ENCODE measurements at places on chromosomes 1 and 21.

DNA sequence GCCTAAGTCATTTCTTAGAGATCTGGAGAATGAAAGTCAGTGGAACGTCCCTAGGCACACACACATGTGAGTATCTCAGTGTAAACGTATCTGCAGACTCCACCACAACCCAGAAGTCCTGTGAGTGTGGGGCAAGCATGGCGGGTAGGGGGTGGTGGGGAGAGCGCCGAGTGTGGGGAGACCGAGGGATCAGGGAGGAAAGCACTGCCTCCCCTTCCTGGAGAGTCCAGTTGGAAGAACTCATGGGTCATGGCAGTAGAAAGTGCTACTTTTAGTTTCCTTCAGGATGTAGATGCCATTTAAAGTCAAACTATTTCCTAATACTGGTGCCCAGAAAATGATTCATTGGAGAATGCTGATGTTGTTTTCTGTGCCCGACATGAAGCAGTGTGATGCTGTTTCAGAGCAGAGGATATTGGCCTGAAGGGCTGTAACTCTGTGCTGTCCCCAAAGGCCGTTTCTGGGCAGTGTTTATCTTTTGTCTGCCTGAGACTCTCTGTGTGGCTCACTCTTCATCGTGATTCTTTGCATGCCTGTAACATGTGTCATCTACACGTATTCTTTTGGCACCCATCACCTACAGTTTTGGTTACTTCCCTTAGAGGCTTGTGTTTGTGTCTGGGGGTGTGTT, 45.7 kb upstream of the TSPAN2 start:
- DNase-seq: no peak

DNA sequence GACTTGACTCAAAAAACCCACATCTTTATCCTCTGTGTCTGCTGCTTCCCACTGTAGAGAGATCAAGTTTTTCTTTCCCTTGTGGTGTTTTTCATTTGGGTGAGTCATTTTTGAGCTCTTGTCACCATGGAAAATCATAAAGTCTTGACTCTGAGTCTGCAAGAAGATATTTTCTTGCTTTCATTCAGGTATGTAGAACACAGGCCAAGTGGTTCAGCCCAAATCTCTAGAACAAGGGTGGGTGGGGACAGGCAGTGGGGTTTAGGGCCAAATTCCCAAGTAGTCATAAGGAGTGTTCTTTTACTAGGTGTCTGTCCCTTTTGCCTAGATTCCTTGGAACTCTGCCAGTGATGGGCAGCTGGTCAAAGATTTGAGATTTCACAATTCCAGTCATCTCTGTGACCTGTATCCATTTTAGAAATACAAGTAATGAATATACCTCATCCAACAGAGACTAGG, 21.5 kb upstream of the ARHGAP29 start:
- no peak for DNase-seq

GRCh38 chr1:195962051-195962450, 646.2 kb downstream of the KCNT2 start:
- no peak for DNase-seq

DNA sequence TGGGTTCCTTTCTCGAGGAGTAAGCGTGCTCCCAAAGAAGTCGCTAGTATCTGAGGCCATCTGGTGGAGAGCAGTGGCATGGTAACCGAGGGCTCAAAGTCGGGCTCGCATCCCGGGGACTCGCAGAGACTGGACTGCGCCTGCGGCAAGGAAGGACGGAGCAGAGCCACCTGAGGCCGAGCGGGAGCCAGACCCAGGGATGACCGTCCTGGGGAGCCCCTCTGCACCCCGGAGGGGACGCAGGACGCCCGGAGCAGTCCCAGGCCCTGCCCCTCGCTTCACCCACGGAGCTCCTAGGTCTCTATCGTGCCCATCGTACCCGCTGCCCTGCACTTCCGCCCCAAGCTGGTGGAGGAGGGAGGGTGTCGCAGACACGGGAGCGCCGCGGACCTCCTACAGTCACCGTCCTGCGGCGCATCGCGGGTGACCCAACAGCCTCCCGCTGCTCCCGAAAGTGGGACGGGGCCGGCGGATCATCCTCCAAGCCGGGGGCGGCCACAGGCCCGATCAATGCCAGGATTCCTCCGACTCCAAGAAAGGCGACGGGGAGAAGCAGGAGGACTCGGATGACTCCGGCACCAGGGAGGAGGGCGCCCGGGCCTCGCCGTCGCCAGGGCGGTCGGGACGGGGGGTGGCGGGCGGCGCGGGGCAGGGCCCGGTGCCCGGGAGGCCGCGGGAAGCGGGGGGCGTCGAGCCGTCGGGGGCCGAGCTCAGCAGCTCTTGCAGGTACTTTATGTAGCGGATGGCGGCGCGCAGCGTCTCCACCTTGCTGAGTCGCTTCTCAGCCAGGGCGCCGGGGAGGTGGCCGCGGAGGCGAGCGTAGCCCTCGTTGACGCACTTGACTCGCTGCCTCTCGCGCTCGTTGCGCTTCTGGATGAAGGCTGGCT, 2.3 kb upstream of the CACNA1S start:
- peak; percentile 85 for DNase-seq

DNA sequence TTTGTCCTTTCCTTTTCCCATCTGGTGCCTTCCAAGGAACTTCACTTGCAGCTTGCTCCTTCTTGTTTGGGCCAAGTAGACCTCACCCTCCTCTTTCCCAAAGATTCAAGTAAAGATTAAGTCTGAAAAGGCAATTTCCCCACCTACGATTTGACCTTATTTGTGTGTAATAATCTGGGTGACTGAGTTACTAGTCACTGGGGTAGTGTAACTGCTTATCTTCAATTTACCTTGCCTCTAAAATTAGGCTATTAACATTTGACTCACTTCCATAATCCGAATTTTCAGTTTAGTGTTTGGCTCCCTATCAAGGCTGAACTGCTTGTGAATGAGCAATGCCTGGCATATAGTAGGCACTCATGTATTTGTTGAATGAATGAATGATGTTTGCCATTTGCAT, 59.6 kb downstream of the PLA2G4A start:
- no peak for DNase-seq

GRCh38 chr1:222167896-222168295, 380.0 kb downstream of the HHIPL2 start:
- no peak for DNase-seq

GRCh38 chr1:109634292-109634691, 14.7 kb downstream of the AMPD2 start:
- DNase-seq: no peak

DNA sequence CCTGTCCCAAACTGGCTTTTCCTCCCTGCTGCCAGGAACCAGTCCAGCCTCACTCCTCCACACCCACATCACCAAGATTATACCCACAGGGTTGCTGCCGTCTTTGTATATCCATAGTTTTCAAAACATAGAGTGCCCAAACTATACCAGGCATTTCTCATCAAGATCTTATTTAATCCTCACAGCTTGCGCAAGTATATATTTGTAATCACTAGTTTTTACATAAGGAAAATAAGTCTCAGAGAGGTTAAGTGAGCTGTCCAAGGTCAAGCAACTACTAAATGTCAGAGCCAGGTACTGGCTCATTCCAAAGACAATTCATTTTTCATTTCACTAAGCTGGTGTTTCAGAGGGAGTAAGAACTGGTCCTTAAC, 34.9 kb upstream of the ZNF362 start:
- DNase-seq: no peak

DNA sequence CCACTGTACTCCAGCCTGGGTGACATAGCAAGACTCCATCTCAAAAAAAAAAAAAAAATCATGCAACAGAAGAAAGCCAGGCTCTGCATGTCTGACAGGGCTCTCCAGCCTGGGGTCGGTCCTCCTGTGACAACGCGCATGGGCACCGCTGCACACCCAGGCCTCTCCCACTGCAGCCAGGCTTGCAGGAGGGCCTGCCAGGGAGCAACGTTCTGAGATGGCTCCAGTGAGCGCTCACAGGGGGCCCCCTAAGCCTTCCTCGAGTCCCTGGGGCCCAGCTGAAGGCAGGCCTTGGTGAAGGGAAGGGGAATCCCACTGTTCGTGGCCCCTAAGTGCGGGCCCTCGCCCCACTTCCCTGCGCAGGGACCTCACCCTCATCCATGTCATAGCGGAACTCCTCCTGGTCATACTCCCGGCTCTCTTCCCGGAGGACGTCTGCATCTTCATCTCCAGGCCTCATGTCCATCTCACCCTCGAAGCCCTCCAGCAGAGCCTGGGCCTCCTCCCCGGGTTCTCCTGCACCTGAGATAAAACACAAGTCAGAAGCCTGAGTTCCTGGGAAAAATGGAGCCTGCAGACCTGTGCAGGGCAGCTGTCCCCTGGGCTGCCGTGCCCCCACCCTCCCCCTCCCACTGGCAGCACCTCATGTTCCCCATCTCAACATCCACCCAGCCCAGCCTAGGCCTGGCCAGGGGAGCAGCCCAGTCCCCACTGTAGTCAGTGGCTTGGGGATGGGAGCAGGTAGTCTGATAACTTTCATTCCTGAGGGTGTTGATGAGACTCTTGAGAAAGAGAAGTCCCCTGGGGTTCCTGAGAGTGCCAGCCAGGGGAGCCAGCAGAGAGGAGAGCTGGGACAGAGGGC, 20.3 kb downstream of the RSPH1 start:
- DNase-seq: no peak

GRCh38 chr1:6507037-6507428, 15.6 kb upstream of the PLEKHG5 start:
- no peak for DNase-seq

DNA sequence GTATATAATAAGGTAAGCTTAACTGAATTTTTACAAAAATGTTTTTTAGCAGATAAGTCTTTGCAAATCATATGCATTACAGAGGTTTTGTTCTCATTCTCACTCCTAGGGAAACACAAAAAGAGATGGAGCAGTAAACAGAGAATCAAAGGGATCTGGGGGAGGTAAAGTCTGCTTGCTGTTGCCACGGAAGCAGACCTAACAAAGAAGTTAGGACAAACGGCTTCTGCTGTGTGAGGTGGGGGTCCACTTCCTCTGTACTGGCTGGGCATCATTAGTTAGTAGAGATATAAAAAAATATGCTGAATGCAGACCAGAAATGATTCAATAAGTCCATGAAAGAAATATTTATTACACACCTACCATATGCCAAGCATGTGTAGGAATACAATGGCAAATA, 34.2 kb downstream of the GJA5 start:
- DNase-seq: no peak

- DNase-seq: no peak
These were observed 109.8 kb downstream of the PATJ start for GRCh38 chr1:61851849-61852669.

DNA sequence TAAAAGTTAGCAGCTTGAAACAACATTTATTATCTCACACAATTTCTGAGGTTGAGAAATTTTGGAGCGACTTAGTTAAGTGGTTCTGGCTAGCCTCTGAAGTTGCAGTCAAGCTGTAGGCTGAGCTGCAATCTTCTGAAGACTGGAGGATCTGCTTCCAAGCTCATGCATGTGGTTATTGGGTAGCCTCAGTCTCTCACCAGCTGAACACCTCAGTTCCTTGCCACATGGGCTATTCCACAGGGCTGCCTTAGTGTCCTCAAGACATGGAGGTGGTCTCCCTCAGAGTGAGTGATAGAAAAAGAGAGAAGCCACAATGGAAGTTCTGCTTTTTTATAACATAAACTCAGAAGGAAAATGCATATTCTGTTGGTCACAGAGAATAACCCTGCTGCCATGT, 92.0 kb upstream of the CAMK1G start:
- DNase-seq: no peak

- DNase-seq: peak; percentile 72
These were observed 25.0 kb downstream of the CRYAA start for GRCh38 chr21:43193651-43194302.

- no peak for DNase-seq
These were observed 23.2 kb upstream of the TMEM222 start for GRCh38 chr1:27298632-27299384.

DNA sequence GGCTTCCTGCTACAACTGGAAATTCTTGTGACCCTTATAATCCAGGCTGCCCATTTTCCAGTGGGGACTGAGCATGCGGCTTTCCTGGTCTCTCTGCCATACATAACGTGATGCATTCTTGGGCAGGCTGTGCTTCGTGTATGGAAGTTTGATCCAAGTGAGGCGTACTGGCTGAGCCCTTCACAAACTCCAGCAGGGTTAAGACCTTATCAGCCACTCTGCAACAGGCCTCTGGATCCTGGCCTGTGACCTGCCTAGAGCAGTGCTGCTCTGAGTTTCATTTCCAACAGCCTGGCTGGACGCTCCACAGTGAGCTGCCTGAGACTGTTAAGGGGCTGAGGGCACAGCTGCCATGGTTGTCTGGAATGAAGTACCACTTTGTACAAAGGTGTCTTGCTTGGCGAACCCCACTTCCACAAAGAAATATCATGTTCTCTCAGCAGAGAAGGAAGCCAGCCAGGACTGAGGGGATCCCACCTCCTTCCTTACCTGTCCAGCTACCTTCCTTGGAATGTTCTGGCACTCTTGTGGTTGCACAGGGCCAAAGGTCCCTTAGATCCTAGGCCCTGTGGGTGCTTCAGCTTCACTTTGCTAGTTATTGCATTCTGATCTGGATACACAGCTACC, 28.5 kb upstream of the XPR1 start:
- DNase-seq: peak; percentile 66

GRCh38 chr1:94514095-94514727, 27.3 kb downstream of the F3 start:
- no peak for DNase-seq

GRCh38 chr1:52534928-52535764, 17.7 kb downstream of the TUT4 start:
- no peak for DNase-seq

GRCh38 chr1:248748211-248748610, 7.3 kb downstream of the LYPD8 start:
- DNase-seq: no peak

DNA sequence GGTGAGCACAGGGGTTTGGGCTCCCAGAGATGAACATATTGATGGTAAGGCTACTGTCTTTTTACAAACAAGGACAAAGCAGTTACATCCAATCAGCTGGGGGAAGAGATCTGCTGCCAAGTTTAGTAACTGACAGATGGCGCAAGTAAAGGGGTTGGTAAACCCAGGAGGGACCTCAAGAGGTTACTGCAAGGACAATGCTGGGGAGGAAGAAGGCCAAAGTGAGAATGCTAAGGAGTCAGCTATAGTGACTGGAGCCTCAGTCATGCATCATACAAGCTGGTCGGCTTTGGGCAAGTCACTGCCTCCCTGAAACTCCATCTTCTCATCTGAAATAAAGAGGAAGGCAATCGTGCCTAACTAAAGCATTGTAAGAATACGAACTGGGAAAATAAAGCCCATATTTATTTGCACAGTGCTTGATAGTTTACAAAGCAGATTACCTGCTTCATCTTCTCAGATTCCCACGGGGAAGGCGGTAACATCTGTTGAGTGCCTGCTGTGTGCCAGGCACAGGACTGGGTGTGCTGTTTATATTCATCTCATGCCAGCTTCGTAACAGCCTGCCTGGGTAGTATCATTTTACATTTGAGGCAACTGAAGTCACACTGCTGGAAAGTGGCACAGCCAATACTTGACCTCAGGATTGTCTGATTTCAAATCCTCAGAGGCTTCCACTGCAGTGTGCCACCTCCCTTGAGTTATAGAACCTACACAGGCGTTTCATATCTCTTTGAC, 114.8 kb downstream of the BEND5 start:
- no peak for DNase-seq

- DNase-seq: no peak
These were observed 43.3 kb downstream of the TP73 start for GRCh38 chr1:3695326-3696217.

GRCh38 chr1:39646232-39647081, 7.0 kb upstream of the HEYL start:
- DNase-seq: peak; percentile 93
